ENCODE measurements at places on chromosomes 12 and 14. TPM values are rescaled to one million over a fixed set of nuclear protein-coding genes. Genes with fewer than 3 reads are reported as not detected.

CLEC4D gene
- polyA plus RNA-seq = not detected

DIO3 gene
- not detected for polyA plus RNA-seq

- no peak overlapping the region for H3K27ac ChIP-seq
- H3K4me1 ChIP-seq = no peaks in the 10 kb centered on the region
These were observed 133.6 kb upstream of the NCOR2 start for GRCh38 chr12:124700810-124701592.

DNA sequence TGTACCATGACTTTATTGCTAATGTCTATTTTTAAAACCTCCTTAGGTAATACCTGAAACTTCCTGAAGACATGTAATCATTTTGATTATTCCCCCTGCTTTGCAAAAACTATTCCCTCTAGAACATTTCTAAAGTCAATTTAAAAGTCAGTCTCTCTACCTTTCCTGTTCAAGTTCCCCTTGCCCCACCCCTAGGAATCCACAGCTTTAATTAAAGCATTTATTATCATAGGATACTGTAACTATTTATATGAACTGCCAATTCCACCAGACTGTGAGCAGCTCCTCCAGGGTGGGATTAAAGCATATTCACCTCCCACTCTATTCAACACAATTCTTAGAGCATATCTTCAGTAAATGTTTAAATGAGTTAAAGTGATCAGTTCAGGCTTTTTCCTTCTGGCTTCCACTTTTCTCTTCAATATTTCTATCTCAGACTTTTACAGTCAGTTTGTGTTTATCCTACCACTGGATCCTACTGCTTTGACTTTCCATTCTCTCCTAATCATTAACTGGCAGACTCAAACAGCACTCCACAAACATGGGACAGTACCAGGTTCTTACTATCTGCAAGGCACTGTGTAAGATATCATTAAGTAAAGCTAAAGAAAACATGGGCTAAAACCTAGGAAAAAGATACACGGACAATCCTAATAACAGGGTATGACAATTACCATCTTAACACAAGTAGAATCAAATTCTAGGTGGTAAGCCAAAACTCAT is 39.1 kb downstream of the PTPN21 start:
- no peak for DNase-seq
- no peak overlapping the region for H3K27ac ChIP-seq
- peaks cover 7% of the 10 kb centered on the region for H3K27me3 ChIP-seq
- H3K4me1 ChIP-seq = peaks cover 7% of the 10 kb centered on the region
- no peaks in the 10 kb centered on the region for H3K36me3 ChIP-seq
- H3K4me3 ChIP-seq = no peak overlapping the region

- peak overlapping the region; percentile 41 for H3K4me3 ChIP-seq
- DNase-seq = peak; percentile 80
- H3K36me3 ChIP-seq = peaks cover 11% of the 10 kb centered on the region
- H3K27me3 ChIP-seq = no peaks in the 10 kb centered on the region
- peak overlapping the region; percentile 97 for H3K27ac ChIP-seq
These were observed 32.4 kb downstream of the PLXNC1 start for GRCh38 chr12:94180558-94181296.

ACOT6 gene
- polyA plus RNA-seq = not detected

CLEC9A gene
- polyA plus RNA-seq = not detected

- H3K27ac ChIP-seq = peak overlapping the region; percentile 97
- no peak for DNase-seq
- peaks cover 9% of the 10 kb centered on the region for H3K27me3 ChIP-seq
- H3K36me3 ChIP-seq = no peaks in the 10 kb centered on the region
- H3K4me3 ChIP-seq = peak overlapping the region; percentile 94
These were observed 507 bp upstream of the PTPN11 start for GRCh38 chr12:112418273-112418607.

DNA sequence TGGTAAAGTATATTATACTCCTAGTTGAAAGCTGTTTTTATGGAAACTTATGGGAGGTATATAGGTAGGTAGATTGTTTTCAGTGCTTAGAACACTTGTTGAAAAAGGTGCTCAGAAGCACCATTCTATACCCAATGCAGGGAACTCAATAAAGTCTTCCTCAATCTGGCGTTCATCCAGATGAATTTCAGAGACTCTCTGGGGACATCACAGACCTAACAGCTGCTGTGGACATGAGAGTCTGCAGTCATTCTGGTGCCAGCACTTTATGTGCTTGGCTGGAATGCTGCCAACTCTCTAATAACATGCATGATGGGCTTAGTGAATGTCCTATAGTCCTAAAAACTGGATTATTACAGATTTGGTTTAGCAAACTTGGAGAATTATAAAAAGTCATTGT is 115.9 kb downstream of the NTN4 start:
- peaks cover 3% of the 10 kb centered on the region for H3K27me3 ChIP-seq
- H3K36me3 ChIP-seq = peaks cover 5% of the 10 kb centered on the region
- DNase-seq = no peak
- H3K4me3 ChIP-seq = no peak overlapping the region

GALNT16 gene
- not detected for polyA plus RNA-seq

DNA sequence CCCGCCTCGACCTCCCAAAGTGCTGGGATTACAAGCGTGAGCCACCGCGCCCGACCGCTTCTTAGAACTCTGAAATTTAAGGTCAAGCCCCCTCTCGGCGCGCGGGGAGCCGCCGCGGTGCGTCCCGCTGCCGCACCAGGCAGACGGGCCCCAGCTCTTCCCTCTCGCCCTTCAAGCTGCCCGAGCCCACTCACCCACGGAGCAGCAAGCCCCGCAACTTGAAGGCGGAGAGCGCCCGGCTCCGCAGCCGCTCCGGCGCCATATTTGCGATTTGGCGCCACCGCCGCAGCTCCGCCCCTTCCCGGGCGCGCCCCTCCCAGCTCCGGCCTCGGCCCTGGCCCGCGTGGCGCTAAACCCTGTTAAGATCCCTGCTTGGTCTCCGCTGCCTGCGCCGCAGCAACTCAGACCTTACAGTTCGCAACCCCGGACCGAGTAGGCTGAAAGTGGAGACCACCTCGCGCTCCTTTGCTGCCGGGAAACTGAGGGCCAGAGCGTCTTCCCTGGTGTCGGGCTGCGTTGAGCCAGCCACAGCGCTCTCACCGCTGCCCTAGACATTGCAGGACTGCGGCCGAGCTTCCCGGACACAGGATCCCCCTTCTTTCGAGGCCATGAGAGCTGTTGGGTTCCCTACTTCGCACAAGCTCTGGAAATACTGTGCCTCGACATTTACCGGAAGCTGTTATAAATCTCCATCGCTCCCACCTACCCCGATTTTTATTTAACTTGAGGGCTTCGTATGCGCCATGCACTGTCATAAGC is at the start of gene POLE2:
POLE2 (minus strand) TSS at position 273 of the 759 bp plus-strand sequence; CDS start at position 262, 11 bp downstream.
- DNase-seq = peak; percentile 71
- H3K36me3 ChIP-seq = no peaks in the 10 kb centered on the region
- H3K4me1 ChIP-seq = peaks cover 31% of the 10 kb centered on the region
- H3K27me3 ChIP-seq = peaks cover 5% of the 10 kb centered on the region

DNA sequence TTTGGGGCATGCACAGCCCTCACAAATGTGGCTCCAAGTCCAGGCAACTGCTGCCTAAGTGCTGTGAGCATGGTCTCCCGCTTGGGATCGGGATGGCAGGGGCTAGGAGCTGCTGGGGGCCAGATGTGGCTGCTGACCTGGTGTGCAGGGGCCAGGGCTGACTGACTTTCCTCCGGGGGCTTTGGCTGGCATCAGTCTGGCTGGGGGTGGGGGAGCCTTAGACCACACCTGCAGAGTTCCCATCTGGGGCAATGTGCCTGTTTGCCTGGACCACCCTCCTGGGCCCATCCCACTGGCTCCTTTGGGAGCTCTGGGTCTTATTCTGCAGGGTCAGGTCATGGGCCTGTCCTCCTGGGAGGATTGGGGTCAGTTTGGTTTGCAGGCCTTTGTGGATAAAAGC is 90.5 kb downstream of the TSPAN9 start:
- no peak overlapping the region for H3K27ac ChIP-seq
- H3K36me3 ChIP-seq = no peaks in the 10 kb centered on the region
- peaks cover 2% of the 10 kb centered on the region for H3K27me3 ChIP-seq
- no peak overlapping the region for H3K4me3 ChIP-seq
- no peak for DNase-seq
- H3K4me1 ChIP-seq = no peaks in the 10 kb centered on the region

DNA sequence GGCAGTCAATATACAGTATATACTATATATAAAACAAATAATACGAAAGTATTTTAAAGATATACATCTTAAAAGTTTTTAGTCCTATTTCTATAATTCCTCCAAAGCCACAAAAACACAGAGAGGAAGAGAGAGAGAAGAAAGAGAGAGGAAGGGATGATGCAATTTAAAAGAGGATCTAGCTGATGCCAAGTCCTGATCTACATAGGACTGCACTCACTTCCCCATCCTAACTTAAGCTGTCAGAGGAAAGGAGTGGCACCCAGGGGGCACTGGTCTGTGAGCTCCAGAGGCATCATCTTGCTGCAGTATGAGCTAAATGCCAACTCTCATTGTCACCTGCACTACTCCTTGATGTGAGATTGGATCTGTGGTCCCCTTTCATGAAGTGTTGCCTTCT is 95.8 kb downstream of the C12orf42 start:
- no peak overlapping the region for H3K4me3 ChIP-seq
- no peak overlapping the region for H3K27ac ChIP-seq
- H3K4me1 ChIP-seq = no peaks in the 10 kb centered on the region
- no peaks in the 10 kb centered on the region for H3K36me3 ChIP-seq

GRCh38 chr14:102854091-102854703 is 68.3 kb upstream of the AMN start:
- H3K4me3 ChIP-seq = no peak overlapping the region
- no peak overlapping the region for H3K27ac ChIP-seq
- no peaks in the 10 kb centered on the region for H3K27me3 ChIP-seq
- DNase-seq = no peak

DNA sequence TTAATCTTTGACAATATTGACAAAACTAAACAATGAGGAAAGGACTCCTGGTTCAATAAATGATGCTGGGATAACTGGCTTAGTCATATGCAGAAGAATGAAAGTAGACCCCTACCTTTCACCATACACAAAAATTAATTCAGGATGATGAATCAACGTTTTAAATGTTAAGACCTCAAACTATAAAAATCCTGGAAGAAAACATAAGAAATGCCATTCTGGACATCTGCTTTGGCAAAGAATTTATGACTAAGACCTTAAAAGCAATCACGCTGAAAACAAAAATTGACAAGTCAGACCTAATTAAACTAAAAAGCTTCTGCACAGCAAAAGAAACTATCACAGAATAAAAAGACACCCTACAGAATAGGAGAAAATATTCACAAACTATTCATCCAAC is 97.4 kb downstream of the LMNTD1 start:
- H3K36me3 ChIP-seq = no peaks in the 10 kb centered on the region
- H3K4me1 ChIP-seq = peaks cover 2% of the 10 kb centered on the region
- DNase-seq = no peak
- no peak overlapping the region for H3K27ac ChIP-seq

DNA sequence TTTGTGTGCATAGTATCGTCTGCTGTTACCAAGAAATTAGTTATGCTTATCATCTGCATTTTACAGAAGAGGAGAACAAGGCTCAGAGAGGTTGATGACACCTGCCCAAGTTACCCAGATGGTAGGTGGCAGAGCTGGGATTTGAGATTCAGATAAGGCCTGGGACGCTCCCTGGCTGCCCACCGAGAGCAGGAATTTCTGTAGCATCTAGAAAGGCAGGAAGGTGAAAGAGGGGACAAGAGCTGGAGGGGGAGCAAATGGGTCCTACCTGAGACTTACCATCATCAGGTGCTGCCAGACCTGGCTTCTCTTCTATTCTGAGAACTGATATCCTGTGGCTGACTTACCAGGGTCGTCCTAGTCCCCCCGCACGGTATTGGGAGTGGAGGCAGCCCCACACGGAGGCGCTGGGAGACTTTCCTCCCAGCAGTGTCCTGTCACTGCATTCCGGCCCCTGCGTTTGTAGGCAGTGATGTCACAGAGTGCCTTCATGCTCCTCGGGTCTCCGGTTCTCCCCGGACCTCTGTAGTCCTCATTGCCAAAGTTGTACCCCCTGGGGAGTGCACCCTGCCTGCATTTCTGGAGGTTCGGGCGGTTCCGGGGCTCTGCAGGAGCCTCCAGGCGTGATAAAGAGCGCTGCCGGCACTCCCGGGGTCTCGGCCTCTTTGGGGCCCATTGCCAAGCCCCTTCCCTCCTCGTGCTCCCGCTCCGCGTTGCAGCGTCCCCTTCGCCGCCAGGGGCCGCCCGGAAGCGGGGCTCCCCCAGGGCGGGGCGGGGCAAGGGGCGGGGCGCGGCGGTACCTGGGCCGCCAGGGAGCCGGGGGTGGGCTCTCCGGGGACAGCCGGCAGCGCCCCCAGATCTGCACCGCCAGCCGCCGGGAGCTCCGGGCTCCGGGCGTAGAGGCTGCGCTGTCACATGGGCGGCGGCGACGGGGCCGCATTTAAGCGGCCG is at the start of gene CABP1:
CABP1 (plus strand) TSS at position 856 of the 951 bp plus-strand sequence; CDS start at position 916, 60 bp downstream.
- H3K27ac ChIP-seq = no peak within 1 kb of the TSS
- peak; percentile 35 for DNase-seq
- no peaks in the 10 kb centered on the region for H3K36me3 ChIP-seq
- peak within 1 kb of the TSS; percentile 67 for H3K4me3 ChIP-seq
- H3K27me3 ChIP-seq = peaks cover 21% of the 10 kb centered on the region

- no peaks in the 10 kb centered on the region for H3K4me1 ChIP-seq
- H3K36me3 ChIP-seq = no peaks in the 10 kb centered on the region
- no peak overlapping the region for H3K27ac ChIP-seq
- no peak for DNase-seq
These were observed 131.6 kb downstream of the ADGRD1 start for GRCh38 chr12:131085125-131085815.

GRCh38 chr12:19491863-19492262 is 52.6 kb downstream of the AEBP2 start:
- peaks cover 71% of the 10 kb centered on the region for H3K4me1 ChIP-seq
- H3K27me3 ChIP-seq = no peaks in the 10 kb centered on the region
- no peaks in the 10 kb centered on the region for H3K36me3 ChIP-seq
- H3K27ac ChIP-seq = no peak overlapping the region

HOXC5 gene
- not detected for polyA plus RNA-seq

- no peaks in the 10 kb centered on the region for H3K27me3 ChIP-seq
- H3K36me3 ChIP-seq = peaks cover 12% of the 10 kb centered on the region
- DNase-seq = peak; percentile 76
- peaks cover 8% of the 10 kb centered on the region for H3K4me1 ChIP-seq
- H3K27ac ChIP-seq = no peak overlapping the region
- H3K4me3 ChIP-seq = no peak overlapping the region
These were observed 17.5 kb downstream of the RAD51B start for GRCh38 chr14:67837011-67837624.

DNA sequence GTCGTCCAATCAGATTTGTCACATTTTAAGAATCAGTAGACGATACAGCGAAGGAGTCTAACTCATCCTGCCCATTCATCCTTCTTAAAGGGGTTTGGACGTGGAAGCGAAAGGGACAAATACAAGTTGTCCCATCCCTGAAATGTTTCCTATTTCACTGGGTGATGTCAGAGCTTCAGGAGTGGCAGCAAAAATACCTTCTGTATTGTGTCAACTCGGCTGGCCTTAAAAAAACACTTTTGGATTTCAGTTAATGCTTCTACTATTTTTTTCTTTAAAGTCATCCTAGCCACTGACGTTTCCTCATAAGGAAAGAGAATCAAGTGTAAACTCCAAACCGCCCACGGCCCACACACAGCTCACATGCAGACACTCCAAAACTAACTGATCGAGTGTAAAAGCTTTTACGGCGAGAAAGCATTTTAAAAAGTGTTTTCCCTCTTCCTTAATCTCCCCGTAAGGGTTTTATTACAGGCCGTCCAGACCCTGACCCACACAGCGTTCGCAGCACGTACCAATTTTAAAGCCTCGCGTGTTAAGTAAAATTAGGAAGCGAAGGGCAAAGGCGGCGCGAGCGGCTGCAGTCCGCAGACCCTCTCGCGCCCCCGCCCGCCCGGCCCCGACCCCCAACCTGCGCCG is 593 bp downstream of the CFL2 start:
- no peaks in the 10 kb centered on the region for H3K36me3 ChIP-seq
- peak; percentile 22 for DNase-seq
- H3K4me3 ChIP-seq = peak overlapping the region; percentile 95
- H3K27ac ChIP-seq = peak overlapping the region; percentile 91
- H3K27me3 ChIP-seq = peaks cover 1% of the 10 kb centered on the region
- peaks cover 27% of the 10 kb centered on the region for H3K4me1 ChIP-seq

GRCh38 chr12:88142610-88142991 is 494 bp downstream of the TMTC3 start:
- peaks cover 36% of the 10 kb centered on the region for H3K4me1 ChIP-seq
- H3K36me3 ChIP-seq = peaks cover 3% of the 10 kb centered on the region
- peak overlapping the region; percentile 93 for H3K4me3 ChIP-seq

FAM90A1 gene
- polyA plus RNA-seq = not detected
